ENCODE measurements at places on chromosomes 1 and 21.

DNA sequence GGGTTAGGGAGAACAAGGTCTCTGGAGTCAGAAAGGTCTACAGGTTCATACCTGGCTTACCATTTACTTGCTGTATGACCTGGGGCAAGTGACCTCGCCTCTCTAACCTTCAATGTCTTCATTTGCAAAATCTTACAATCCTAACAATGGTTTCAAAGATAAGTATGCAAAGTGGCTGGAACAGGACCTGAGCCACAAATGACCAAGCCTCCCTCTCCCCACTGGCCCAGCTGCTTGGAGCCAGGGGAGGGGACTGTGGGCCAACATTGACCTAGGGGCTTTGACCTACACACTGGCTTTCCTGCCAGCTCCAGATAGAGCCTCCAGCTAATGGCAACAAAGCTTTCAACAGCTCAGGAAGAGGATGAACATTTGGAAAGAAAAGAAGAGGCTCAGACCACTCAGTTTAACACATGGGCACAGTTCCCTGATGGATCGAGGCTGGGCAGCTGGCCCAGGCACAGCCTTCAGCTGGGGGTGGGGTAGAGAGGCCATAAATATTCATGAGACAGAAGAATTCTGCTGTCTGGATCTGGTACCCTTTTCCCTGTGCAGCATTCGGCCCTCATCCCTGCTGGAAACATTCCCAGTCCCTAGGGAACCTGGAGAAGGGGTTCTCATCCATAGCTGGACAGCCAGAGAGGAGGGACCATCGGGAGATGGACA, 12.9 kb downstream of the PTAFR start:
- DNase-seq = no peak

DNA sequence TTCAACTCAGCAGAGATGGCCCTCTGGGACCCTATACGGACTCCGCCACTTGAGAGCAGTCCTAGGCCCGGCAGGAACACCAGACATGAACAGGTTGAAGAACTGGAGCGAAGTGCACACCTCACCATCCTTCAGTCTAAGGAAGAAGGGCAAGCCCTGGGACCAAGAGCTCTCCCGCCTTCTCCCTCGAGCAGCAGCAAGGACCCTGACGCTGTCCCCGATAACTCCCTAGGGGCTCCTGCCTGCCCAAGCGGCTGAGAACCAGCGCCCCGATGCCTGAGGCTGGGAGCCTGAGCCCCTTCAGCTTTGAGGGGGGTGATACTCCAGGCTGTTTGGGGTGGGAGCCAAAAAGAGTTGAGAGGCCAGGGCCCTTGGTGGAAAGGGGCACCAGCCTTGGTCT, 10.2 kb downstream of the TMEM81 start:
- DNase-seq = no peak

- no peak for DNase-seq
Measured at GRCh38 chr21:37128076-37128475, 55.0 kb downstream of the TTC3 start.

DNA sequence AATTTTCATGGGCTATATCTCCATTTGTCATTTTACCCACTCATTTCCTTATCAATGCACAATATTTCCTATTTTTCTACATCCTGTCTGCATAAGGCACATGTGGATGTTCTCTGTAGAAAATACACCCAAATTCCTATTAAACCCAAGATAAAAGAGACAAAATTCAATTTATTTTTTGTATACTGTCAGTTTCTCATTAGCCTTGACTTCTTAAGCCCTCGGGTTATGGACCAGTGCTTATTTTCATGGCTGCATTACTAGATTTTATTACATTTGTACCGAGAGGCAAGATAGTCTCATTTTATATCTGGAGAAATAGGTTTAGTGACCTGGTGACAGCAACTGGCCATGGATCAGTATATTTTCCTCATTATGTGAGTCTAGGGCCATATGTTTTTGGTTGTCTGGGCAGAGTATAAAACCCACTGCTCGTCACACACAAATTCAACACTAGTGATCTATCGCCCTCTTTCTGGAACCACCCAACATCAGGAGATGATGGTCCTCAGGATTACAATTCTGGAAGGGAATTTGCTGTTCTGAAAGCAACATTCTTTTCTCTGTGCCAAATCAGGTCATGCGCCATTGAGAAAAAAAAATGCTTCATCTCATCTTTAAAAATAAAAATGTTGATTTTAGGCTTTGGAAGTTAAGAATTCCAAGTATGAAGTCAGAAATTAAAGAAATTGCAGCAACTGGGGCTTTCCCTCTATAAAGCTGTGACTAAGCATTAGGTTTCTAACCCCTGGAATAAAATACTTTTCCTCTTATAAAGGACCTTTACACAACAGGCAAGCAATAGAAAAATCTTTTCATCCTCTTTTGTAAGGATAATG, 81.4 kb downstream of the ASTN1 start:
- DNase-seq = no peak

DNA sequence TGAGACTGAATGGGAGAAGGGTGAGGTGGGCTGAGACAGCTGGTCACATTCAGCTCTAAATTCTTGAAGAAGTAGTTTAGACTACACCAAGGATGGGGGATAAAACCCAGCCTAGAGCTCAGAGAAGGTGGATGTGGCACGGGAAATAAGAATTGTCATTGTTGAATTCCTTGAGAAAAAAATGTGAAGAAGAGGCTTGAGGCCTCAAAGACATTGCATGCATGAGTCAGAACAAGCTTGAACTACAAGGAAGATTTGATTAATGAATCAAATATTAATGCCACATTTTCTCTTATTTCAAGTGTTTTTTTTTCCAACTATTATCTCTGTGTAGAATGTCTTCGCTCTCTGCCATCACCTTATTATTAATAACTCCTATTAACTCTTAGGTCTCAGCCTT, 58.9 kb downstream of the MAP3K7CL start:
- no peak for DNase-seq

GRCh38 chr1:86753700-86754099, 49.3 kb downstream of the SH3GLB1 start:
- DNase-seq = no peak
